ENCODE measurements at places on chromosomes 5 and 9. TPM values are rescaled to one million over a fixed set of nuclear protein-coding genes. Genes with fewer than 3 reads are reported as not detected.

Gene SEMA4D
- 0.78 TPM for total RNA-seq

Gene PDZD2
- total RNA-seq, result 0.46 TPM

Gene IFNB1
- not detected for total RNA-seq

Gene NRARP
- 0.20 TPM for total RNA-seq

Gene ANKRD18B
- 1.3 TPM for total RNA-seq

Gene DBH
- not detected for total RNA-seq

All from smooth muscle cell of the pulmonary artery (primary cell).